ENCODE measurements at places on chromosomes 16 and 17.

DNA sequence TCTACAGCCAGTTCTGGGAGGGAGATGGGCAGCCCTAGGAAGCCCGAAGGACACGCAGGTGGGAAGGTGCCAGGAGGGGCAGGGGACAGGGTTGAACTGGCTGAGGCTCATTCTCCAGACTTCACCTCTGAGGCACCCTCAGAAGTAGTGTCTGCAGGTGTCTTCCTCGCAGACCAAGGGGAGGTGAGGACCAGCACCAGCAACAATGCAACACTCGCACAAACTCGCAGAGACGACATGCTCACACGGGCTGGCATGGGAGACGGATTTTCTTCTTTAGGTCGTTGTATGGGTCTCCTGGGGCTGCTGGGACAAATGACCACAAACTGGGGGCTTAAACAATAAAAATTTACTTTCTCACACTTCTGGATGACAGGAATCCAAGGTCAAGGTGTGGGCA lies 132.2 kb upstream of the FOXF1 start:
- DNase-seq: no peak

- no peak for DNase-seq
Observed at GRCh38 chr17:19676896-19677295, 28.3 kb downstream of the ALDH3A2 start.

DNA sequence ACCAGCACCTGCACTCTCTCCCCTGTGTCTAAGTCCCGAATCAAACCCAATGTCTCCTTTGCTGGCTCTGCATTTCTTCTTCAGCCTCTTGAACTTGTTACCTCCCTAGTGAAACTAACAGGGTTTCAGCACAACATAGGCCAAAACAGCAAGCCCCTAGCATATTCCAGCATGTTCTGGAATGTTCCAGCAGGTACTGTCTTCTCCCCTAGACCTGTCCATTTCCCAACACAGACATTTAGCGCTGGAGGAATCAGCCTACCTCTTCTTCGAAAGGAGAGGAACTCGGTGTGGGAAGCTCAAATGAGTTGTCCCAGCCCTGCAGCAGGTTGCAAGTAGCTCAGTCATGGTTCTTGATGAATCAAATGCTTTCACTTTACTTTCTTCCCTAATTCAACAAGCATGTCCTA lies 47.1 kb downstream of the LITAF start:
- no peak for DNase-seq

GRCh38 chr17:79942011-79942405 lies 93.7 kb downstream of the TBC1D16 start:
- no peak for DNase-seq

GRCh38 chr16:51697454-51697853 lies 546.4 kb upstream of the SALL1 start:
- no peak for DNase-seq

DNA sequence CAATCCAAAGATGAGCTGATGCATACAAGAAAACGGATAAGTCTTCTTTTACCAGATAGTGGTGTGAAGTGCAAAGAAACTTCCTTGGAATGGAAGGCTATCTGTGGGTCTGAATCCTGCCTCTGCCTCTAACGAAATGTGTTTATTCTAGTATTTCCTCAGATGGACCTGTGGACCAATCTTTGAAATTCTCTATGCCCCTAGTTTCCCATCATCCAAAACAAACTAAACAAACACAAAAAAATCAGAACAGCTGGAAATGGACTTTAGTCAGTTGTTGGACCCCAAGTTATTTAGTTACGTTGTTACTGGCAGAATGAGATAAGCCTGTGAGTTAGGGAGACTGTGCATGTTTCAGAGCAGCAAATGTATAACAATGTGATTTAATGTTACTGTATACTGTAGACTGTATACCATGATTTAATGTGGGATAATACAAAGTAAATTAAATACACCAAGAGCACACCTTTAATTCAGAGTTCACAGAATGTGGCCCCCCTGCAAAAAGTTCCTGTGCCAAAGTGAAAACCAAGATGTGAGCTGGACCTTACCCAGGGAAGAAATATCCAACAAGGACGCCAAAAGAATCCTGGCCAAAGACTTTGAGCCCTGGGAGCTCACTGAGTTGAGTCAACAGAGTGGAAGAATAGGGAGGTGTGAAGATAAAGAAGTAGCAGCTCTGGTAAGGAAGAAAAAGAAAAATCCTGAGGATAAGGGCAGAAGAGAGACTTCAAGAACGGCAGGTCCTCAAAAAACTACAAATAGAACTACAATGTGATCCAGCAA lies 255.2 kb downstream of the CNTNAP4 start:
- DNase-seq: no peak

DNA sequence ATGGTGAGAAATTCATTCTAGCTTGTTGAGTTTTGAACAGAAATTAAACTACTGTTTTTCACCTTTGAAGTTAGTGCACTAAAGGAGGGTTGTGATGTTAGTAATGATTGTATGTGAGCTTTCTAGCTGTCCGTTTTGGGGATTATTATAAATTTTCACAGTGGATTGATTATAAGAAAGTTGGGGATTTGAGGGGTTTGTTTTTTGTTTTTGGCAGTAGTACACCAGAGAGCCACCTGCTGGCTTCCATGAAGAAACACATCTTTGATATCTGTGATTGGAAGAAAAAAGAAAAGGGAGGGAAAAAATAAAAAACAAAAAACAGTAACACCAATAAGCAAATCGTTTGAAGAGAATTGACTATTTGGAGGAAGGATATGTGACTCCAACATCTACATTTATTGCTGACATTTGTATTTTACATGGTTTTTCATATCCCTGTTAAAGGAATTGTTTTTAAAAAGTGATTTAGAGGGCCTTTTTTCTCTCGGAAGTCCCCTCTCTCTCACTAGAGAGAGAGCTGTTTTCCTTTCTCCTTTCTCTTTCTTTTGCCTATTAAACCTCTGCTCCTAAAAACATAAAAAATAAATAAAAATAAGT lies 1469.5 kb upstream of the GOT2 start:
- no peak for DNase-seq

GRCh38 chr16:83390759-83391158 lies 417.0 kb upstream of the HSBP1 start:
- DNase-seq: no peak

DNA sequence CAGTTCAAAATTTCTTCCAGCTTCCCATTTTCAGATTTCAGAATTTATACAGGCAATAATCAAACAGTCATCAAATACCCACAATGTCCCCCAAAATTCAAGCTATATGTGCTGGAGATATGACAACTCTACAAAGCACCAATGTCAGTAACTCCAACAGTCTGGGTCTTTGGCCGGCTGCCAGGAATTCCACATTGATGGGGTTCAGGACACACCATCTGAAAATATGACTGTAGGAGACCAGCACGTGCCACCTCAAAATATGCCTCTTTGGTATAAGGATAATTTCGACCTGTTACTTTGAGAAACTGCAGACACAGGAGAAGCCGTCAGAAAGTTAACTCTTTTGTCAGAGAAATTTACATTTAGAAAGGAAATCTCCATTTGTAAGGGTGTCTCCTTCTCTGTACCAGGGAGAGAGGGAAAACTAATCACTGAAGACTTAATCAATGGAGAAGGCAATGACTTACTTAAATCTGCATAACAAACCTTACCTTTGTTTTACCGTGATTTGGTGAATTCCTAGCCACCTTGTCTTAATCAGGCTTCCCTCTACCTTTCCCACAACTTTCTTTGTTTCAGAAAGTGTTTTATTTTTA lies 594.3 kb upstream of the CDH5 start:
- no peak for DNase-seq

Data from stimulated activated CD8-positive, alpha-beta memory T cell treated with anti-CD3 and anti-CD28 coated beads, Interleukin-4, amount 100 ng/mL, for 1 hour (primary cell).